ENCODE measurements at places on chromosomes 7 and 10.

DNA sequence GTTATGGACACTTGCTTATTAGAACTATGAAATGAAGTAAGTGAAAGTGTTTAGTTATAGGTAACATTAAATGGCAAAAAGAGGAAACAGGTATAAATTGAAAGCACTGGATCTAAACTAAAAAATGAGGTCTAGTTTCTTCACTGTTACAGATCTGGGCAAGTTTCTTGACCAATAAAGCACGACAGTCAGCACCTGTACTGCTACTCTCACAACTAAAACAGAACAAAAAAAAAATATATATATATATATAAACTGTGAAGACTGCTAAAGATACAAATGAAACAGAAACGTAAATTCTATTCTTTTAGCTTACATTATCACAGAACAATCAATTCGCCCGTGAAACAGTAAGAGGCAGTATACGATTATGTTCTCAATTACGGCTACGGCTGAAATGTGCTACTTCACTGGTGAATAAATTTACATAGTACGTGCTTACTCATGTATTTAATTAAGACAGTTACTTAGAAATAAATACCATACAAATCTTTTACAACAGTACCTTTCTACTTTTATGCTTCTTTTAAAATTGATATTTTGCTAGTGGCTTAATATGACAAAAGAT lies 4.2 kb downstream of the AHR start:
- no peak for DNase-seq

GRCh38 chr10:45418417-45418848 lies 44.4 kb downstream of the ALOX5 start:
- no peak for DNase-seq

- DNase-seq, result no peak
Measured at GRCh38 chr7:151351027-151351426, 9.4 kb downstream of the NUB1 start.

- no peak for DNase-seq
Measured at GRCh38 chr7:114930829-114931655, 9.1 kb downstream of the MDFIC start.

- DNase-seq, result no peak
Measured at GRCh38 chr10:32961343-32961894, 3.4 kb upstream of the ITGB1 start.

DNA sequence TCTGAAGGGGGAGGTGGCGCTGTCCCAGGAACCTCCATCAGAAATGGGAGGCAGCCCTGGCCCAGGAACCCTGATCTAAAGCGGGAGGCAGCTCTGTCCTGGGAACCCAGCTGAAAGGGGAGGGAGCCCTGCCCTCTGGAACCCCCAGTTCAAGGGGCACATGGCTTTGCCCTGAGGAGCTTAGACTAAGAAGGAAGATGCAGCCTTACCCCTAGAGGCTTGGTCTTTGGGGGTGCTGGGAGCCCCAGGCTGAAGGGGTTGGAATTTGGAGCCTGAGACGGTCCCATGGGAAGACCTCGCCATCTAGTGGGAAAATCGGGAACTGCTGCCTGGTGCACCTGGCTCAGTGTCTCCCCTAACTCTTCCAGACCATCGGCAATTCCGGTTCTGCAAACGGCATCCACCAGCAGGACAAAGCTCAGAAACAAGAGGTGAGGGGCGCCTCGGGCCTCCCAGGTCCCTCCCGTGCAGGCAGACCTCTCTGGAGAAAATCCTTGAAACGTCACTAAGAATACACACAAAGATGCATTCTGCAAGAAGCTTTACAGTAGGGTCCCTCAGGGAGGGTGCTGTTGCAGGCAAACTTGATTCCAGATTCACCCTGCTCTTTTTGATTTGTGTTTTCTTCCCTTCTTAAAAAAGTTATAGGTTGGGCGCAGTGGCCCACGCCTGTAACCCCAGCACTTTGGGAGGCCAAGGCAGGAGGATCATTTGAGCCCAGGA lies 52.4 kb upstream of the GTF2IRD1 start:
- DNase-seq, result peak; percentile 60

DNA sequence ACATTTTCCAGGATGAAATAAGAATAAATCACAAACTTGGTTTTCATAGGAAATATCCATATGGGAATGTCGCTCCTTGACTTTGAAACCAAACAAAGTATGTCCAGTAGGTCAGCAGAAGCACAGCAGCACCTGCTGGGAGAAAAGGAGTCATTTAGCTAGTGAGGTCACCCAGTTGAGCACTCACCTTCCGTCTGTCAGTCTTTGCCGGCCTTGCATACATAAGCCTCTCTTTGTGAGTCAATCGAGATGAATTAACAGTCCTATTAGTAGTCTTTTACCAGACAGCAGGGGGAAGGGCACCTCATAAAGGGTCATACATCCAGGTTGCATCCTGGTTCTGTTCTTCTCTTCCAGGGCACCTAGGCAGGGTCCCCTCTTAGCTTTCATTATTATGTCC lies 232.5 kb upstream of the FZD1 start:
- DNase-seq, result no peak

- no peak for DNase-seq
Measured at GRCh38 chr10:13346283-13347042, 1.6 kb downstream of the SEPHS1 start.

- no peak for DNase-seq
Measured at GRCh38 chr10:89867964-89868363, 166.6 kb downstream of the KIF20B start.

- DNase-seq, result no peak
Measured at GRCh38 chr10:130171196-130171595, 35.0 kb downstream of the GLRX3 start.

DNA sequence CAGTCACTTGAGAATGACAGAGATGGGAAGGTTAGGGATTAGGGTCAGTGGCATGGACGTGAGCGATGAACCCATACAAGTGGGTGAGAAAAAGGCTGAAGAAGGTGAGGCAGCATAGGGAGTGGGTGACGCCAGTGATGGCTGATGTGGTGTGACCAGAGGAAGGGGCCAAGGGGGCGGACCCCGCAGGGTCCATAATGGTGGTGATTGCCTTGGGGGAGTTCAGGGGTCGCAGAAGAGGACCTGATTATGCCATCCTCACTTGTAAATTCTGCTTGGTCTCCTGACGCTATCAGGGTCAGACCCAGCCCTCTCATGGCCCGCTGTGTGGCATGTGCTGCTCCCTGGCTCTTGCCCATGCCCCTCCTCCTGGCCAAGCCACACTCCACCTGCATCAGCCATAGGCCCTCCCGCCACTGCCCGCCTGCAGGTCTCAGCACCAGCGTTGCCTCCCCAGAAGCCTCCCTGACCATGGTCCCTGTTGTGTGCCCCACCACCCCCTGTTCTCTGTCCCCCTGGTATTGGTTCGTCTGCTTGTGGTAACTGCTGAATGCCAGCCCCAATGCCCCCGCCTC lies 235.7 kb downstream of the EBF3 start:
- DNase-seq, result peak; percentile 44

DNA sequence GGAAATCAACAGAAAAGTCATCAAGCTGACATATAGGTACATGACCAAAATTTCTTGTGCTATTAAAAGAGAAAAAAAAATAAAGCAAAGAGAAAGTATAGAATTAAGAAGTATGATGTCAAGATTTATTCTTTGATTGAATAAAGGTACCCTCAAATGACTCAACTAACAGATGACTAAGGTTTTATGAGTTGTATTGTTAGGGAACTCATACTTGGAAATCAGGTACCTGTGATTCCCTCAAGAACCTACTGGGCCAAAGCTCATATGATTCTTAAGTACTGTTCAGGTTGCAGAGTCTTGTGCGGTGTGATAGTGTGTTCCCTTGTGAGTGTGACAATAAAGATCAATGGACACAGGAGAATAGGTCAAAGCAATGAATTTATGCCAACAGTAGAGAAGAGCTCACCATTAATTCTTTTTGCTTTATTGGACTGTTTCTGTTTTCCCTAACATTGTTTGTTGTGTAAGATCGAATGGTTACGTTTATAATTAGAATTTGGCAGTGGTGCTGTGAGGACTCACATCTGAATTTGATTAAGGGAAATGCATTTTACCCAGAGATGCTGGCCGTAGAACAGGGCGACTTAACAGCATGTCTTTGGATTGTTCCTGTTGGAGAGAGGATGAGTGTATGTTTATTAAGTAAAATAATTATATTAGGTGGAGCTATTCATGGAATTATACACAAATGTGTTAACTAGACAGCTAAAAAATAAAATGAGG lies 293.2 kb upstream of the SEMA3D start:
- no peak for DNase-seq

DNA sequence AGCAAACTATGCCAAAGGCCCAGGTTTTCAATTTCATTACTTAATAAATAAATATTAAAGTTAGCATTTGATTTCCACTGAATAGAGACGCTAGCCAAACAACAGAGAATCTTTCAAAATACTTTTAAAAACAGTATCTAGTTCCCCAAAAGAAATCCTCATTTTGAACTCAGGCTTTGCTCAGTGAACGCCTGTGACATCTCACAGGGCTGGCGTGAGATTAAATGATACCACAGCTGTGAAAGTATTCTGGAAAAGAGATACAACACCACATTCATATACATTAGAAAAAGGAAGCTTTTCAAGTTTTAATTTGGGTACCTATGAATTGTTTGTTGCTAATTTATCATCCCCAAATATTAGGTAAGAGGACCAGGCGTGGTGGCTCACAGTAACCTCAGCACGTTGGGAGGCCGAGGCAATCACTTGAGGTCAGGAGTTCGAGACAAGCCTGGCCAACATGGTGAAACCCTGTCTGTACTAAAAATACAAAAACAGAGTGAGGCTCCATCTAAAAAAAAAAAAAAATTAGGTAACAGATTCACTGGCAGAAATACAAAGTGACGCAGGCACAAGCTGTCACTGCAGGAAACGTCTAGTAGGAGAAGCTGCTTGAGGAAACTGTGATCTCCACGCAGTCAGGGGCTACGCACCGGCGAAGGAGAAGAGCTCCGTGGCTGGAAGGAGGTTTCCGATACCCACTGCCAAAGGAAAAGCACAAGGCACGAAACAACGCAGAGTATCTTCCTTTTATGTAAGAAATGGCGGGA lies 50.0 kb downstream of the AMZ1 start:
- DNase-seq, result no peak

DNA sequence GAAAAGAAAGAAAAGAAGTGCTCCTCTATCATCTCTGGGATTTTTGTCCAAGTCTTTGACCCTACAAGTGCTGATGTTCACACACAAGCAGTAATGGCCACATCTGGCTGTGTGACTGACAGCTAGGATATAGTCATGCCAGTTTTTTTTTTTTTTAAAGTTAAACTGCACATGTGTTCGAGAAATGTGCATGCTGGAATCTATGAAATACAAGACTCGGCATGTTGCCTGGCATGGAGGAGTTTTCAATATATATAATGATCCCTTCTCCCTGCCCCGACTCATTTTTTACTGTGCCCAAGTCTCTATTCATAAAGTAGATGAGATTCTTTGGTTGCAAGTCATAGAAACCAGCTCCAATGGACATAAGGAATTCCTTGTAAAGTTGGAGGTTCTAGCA lies 60.4 kb upstream of the FGFR2 start:
- DNase-seq, result no peak

- no peak for DNase-seq
Measured at GRCh38 chr10:85318809-85319807, 990.7 kb downstream of the CCSER2 start.

GRCh38 chr10:49619613-49620012 lies 5.8 kb downstream of the CHAT start:
- no peak for DNase-seq

GRCh38 chr10:62027841-62028501 lies 126.5 kb downstream of the ARID5B start:
- DNase-seq, result no peak

GRCh38 chr10:90592638-90593302 lies 265.1 kb downstream of the HTR7 start:
- no peak for DNase-seq

DNA sequence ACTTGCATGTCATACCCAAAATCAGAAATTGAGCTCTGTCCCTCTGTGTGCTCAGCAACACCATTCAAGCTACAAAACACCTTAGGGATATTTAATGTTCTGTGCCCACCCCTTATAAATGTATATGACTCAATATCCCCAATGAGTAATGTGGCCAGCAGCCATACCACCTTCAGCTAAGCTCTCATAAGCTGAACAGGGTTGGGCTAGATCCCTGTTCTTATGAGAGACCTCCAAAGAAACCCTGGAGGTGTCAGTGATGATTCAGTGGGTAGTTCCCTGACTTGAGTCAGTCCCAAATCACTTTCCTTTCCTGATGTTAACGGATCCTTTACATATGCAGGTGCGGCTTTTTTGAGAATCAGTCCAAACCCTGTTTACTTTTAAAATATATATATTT lies 253.8 kb downstream of the CREB5 start:
- DNase-seq, result no peak

All from upper lobe of left lung (tissue), 6 donors.